NCI-H1694 (cell line): ENCODE measurements at places on chromosomes 12 and 14.

DNA sequence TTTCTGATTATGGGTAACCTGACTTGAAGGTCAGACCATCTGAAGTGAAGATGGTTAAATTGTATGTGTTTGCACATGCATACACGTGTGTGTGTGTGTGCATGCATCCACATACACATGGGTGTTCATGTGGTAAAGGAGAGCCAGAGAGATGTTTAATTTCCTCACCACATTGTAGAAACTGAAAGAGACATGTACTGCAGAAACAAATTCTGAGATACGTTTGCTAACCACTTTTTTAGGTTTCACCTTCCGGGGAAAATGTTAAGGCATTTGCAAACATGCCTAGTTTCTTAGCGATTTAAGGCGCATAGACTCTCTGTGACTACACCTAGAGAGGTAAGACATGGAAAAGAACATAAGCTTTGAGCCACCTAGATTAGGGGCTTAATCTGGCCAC lies 362.9 kb downstream of the RAD51B start:
- no peak for DNase-seq

DNA sequence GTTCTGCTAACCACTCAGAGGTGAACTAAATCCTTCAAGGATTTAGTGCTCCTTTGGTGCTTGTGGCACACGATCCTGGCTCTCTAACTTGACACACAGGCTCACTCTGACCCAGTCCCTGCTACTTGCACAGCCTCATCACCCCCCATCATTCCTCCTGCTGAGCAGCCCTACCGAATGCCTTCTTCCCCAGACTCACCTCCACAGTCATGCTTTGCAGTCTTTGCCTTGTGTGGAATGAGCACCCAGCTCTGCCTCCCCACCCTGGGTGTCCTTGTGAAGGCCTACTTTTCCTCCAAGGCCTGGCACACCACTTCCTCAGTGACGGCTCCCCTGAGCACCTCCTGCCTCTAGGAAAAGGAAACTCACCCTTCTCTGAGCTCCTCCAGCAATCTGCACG lies 7.9 kb upstream of the TINF2 start:
- no peak for DNase-seq

GRCh38 chr12:127414636-127415035 lies 852.3 kb upstream of the TMEM132C start:
- no peak for DNase-seq

- no peak for DNase-seq
Observed at GRCh38 chr12:74791365-74791764, 253.7 kb downstream of the ATXN7L3B start.

DNA sequence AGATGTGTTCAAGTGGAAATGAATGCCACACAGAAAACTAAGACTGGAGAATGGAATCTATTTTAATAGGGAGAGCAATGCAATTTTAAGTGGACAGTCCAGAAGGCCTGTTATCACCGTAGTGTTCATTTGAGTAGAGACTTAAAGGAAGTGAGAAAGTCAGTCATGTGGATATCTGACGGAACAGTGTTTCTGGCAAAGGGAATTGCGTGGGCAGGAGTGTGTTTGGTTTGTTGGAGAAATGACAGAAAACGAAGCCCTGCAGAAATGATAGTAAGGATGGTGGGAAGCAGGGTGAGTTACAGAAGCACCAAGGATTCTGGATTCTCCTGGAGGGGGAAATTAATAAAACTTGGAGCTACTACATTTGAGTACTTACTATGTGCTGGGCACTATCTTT lies 776.6 kb downstream of the MED13L start:
- DNase-seq, result no peak

GRCh38 chr12:123140676-123141614 lies 9.9 kb downstream of the PITPNM2 start:
- no peak for DNase-seq

DNA sequence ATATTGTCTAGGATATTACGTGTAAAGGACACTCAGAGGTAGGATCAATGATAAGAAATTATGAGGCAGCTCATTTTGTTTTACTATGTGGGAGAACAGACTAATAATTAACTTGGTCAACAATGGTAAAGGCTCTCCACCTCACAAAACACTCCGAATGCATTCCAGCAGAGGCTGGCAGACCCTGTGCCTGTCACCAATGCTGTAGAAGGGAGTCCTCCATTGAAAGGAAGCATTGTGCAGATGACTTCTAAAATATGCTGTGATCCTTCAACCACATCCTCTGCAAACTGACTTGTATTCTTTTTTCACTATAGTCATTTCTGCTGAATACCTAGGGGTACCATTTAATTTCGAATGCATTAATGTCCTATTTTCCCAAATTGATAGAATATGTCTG lies 119.6 kb upstream of the EEA1 start:
- DNase-seq, result no peak

DNA sequence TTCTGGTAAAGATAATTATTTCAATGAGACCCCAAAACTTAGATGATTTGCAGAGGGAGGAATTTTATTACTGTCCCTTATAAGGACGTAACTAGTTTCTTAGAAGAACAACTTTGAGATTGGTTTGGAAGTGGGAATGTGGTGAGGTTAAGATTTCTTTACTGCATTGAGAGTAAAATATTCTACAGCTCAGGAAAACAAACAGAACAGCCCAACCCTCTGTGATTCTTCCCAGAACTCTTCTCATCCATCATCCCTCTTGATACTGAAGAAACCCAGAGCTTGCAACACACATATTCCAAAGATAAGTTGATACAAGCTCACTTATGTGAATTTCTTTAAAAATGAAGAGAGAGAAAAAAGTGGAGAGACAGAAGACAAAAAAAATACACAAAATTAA lies 234.2 kb downstream of the CRADD start:
- DNase-seq, result no peak

- DNase-seq, result no peak
Observed at GRCh38 chr14:54976316-54976715, 50.6 kb downstream of the WDHD1 start.

DNA sequence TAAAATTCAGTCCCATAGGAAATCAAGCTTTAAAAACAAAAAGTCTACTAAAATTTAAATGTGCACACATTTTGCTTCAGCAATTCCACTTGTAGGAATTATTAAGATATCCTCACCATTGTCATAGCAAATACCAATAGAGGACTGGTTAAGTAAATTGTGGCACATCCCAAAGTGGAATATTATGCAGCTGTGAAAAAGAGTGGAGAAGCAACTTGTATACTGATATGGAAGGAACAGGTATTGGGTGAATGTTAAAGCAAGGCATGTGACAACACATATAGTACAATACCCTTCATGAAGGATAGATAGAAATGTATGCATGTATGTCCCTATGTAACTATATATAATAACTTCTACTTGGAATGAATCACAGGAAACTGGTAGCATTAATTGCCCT lies 11.9 kb downstream of the KRT8 start:
- no peak for DNase-seq

DNA sequence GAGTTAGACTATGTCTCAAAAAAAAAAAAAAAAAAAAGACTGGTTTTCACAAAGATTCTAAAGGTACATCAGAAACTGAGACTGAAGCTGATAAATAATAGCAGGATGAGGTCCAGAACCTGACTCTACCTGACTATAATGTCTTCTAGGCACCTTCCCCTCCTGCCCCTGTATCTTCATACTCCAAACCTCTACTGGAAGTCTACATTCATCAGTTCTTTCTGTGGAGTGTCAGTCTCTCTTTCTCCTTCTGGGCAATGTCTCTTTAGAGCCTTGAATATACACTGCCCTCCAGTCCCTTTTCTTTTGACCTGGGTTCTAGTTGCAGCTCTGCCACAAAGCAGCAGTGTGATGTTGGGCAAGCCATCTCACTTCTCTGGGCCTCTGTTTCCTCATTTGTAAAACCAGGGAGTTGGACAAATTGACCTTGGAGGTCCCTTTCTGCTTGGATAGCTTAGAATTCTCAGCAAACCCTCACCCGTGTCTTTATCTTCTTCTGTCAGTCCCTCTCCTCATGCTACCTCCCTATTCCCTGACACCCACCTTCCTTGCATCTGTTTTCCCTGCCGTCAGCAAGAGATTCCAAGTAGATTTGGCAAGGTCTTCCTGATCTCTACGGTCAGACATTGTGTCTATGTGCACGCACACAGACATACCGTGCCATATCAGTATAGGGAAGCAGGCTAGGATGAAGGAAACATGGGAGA lies 4.3 kb downstream of the NFE2 start:
- no peak for DNase-seq

- DNase-seq, result no peak
Observed at GRCh38 chr14:29905543-29905942, 22.1 kb downstream of the PRKD1 start.

- no peak for DNase-seq
Observed at GRCh38 chr14:103207388-103208072, 84.3 kb downstream of the TNFAIP2 start.

- no peak for DNase-seq
Observed at GRCh38 chr12:92764831-92765230, 62.0 kb downstream of the PLEKHG7 start.

GRCh38 chr14:67746927-67747326 lies 45.2 kb downstream of the RDH12 start:
- DNase-seq, result no peak

- DNase-seq, result no peak
Observed at GRCh38 chr12:30968211-30968610, 41.7 kb downstream of the TSPAN11 start.

DNA sequence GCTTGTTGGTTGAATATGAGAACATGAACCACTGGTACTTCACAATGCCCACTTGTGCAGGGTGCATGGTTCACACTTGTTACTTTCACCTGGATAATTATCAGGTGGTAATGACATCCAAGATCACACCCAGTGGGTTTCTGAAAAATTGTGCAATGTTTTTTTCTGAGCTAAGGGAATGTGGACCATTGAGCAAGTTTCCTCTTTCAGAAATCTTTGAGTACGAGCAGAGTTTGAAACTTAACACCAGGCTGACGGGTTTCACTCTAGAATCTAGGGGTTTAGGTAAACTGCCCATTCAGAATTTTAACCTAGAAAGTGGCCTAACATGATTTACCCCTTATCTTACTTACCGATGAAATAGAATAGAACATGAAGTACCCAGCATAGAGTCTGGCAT lies 389.6 kb downstream of the PAWR start:
- DNase-seq, result no peak

GRCh38 chr12:68169213-68169889 lies 9.8 kb upstream of the IFNG start:
- no peak for DNase-seq

DNA sequence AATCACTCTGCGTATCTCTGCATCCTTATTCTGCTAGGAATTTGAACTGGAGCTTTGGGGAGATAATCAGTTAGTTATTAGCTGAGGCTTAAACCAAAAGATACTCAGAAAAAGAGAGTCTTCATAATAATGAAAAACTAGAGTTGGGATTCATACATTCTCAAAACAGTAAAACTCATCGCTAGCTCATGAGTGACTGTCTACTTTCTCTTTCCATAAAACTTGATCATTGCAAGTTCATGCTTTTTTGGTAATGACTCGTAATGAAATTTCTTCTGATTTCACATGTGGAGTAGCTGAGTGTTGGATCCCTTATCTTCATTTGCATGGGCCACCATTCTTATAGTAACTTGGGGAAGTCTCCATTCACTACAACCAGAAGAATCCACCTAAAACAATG lies 397.7 kb downstream of the PDZRN4 start:
- no peak for DNase-seq

DNA sequence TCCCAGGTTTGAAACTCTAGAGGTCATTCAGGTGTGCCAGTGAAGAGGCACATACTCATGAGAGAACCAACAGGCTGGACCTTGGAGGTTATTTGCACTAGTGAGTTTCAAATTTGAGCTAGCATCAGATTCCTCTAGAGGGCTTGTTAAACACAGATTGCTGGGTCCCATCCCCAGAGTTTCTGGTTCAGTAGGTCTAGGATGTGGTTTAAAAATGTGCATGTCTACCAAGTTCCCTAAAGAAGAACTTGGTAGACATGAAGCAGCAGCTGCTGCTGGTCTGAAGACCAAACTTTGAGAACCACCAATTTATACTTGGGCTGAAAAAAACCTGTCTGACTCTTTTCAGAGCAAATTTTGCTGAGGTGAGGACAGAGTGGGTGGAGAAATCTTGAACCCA lies 61.7 kb downstream of the SUSD6 start:
- DNase-seq, result no peak

GRCh38 chr12:1083889-1084262 lies 92.9 kb downstream of the ERC1 start:
- DNase-seq, result peak; percentile 43

- DNase-seq, result no peak
Observed at GRCh38 chr12:27576667-27577347, 52.8 kb downstream of the PPFIBP1 start.

DNA sequence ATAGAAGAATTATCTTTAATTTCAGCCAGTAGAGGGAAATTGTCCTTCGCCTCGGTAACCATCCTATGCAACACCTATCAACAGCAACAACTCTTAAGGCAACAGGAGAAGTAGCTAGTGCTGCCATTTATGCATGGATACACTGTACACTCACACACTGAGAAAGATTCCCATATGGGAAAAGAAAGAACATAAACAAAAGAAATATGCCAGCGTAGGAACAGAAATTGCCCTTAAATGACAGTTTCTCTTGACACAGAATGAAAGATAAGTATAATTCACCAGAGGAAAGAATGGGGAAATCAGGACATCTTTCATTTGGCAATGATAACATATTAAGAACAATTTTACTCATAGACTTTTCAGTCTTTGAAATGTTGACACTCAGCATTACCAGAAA lies 466.9 kb downstream of the BCAT1 start:
- no peak for DNase-seq

DNA sequence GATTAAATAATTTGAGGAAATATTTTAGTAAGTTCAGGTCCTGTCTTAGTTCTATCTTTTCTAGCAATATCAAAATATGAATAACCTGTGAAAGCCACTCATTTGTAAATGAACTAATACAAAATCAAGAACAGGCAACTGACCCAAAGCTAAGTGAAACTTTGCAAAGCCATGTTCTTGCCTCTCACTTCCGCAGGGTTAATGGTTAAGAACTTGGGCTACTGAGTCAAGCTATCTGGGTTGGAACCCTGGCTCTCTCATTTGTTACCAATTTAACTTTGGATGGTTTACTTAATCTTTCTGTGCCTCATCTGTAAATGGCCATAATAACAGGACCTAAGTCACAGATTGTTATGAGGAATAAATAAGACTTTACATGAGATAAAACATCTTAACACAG lies 2.8 kb downstream of the KIF21A start:
- no peak for DNase-seq

DNA sequence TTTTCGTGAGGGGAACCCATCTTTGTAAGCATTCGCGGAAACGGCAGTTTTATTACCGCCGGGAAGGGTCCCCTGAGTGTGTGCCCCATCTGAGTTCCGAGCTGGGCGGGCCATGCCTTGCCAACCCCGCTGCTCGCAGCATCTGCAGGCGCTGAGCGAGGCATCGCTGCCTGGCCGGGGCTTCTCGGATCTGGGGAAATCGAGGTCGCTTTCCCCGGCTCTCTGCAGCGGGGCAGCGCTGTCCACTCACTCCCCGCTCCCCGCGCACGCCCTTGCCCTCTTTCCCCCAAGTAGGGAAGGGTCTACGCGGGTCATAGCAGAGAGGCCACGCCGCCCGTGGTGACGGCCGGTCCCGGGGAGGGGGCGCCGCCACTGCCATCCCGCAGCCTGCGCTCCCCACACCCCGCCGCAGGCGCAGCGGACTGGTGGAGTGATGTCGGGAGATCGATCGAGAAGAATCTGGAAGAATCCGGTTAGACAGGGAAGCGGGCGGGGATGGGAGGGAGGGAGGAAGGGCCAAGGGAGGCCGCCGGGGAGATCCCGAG lies 507 bp upstream of the FKBP4 start:
- no peak for DNase-seq

- DNase-seq, result no peak
Observed at GRCh38 chr12:65494537-65494936, 216.1 kb downstream of the MSRB3 start.

GRCh38 chr12:119802472-119802871 lies 74.6 kb downstream of the CIT start:
- DNase-seq, result no peak

GRCh38 chr12:120460157-120460556 lies 9.4 kb downstream of the SRSF9 start:
- DNase-seq, result no peak
